Hematopoietic multipotent progenitor cell treated with erythropoietin and hydrocortisone succinate and interleukin-3 and kit ligand, for 4 days (in vitro differentiated cells): ENCODE measurements at places on chromosomes 5 and 9.

- no peak for DNase-seq
These were observed 149.0 kb downstream of the INSYN2B start for GRCh38 chr5:169831331-169831730.

DNA sequence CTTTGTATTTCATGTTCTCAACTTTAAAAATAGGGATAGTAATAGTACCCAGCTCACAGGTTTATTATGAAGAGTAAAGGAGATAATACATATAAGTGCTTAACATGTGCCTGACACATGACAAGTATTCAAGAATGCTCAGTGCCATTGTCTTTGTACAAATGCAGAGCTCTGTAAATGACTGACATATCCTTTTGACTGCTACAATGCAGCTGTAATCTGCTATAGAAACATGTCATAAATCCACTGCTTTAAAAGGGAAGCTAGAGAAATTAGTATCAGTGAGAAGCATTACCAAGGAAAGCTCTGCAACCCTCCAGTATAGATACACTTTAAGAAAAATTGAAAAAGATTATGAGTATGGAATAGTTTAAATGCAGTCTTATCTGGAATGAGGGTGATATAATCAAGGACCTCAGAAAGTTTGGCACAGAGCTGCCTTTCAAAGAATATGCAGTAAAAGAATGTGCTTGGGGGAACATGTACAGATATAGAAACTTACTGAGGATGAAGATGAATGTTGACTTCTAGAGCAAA lies 17.9 kb downstream of the ERAP1 start:
- DNase-seq: no peak

DNA sequence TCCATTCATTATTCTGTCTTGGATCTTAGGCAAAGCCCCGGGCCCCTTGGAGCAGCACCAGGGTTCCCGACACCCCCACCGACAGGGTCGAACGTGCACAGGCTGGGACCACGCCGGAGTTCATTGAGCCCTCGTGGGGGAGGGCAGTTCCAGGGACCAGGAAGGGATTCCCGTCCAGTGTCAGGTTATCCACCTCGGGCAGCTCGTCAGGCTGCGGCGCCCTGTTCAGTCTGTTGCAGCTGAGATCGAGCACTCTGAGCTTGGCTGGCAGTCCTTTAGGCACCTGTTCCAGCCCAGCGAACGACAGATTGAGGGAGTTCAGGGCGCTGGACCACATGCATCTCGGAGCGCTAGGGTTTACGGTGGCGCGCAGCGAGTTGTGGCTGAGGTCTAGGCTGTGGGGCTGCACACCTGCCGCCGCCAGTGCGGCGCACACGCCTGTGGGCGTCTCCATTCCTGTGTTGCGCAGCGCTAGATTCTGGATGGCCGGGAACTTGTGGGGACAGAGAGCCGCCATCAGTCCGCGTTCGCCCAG lies 1.1 kb downstream of the CD14 start:
- peak; percentile 25 for DNase-seq

- DNase-seq: peak; percentile 40
These were observed 49.1 kb upstream of the VDAC1 start for GRCh38 chr5:134053840-134054338.

DNA sequence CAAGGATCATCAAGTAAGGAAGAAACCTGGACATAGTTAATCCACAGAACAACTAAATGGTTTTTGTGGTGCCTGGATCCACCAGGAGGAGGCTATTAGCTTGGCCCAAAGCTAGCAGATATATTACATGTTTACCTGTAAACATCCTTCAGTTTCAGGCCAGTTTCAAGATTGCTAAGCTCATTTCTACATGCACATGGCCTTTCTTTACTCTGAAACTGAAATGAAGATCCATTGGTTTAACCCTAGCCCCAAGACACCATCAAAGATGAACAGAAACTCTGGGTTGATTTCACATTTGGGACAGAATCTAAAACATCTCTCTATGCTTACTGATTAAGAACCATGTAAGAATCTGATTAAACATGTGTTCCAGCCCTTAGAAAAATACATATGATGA lies 611.8 kb downstream of the TLE1 start:
- DNase-seq: no peak
